Neural progenitor cell (in vitro differentiated cells): ENCODE measurements at places on chromosomes 12 and 14. TPM values are rescaled to one million over a fixed set of nuclear protein-coding genes. Genes with fewer than 3 reads are reported as not detected.

DNA sequence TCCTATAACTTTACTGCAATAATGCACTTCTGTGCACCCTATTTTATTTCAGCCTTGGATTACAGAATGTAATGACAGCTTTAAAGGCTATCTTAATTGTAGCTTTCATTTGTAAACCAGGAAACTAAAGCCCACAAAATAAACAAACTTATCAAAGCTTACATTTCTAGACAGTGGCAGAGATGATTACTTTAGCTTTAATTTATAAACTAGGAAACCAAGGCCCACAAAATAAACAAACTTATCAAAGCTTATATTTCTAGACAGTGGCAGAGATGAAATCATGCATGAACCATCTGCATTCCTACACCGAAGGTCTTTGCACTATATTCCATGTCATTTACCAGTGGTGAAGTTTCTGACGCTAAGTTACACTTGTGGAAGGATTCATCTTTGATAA, 74.4 kb downstream of the PRKD1 start:
- no peaks in the 10 kb centered on the region for H3K4me1 ChIP-seq
- no peaks in the 10 kb centered on the region for H3K36me3 ChIP-seq
- H3K4me3 ChIP-seq = no peak overlapping the region
- no peak for DNase-seq
- H3K27ac ChIP-seq = no peak overlapping the region

DNA sequence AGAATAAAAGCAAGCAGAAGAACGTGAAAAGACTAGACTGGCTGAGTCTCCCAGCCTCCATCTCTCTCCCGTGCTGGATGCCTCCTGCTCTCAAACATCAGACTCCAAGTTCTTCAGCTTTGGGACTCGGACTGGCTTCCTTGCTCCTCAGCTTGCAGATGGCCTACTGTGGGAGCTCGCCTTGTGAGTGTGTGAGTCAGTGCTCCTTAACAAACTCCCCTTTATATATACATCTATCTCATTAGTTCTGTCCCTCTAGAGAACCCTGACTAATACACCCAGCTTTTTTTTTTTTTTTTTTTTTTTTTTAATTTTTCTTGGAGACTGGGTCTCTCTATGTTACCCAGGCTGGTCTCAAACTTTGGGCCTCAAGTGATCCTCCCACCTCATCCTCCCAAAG, 46.9 kb downstream of the ACTN1 start:
- H3K4me3 ChIP-seq = no peak overlapping the region
- DNase-seq = no peak
- no peak overlapping the region for H3K27ac ChIP-seq
- no peaks in the 10 kb centered on the region for H3K27me3 ChIP-seq

DNA sequence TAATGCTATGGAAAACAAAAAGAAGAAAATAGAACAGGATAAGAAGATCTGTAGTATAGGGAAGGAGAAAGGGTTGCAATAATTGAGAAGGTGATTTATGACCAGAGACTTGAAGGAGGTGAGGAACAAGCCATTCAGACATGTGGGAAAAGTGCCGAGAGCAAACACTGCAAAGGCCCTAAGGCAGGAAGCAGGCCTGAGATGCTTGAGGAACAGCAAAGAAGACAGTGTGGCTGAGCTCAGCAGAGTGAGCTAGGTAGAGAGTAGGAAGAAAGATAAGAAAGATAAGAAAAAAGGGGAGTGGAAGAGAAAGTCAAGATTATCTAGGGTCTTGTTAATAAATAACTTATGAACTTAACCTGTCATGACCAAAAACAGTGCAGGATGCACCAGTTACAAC, 671.8 kb downstream of the RPS29 start:
- DNase-seq = no peak
- H3K4me3 ChIP-seq = no peak overlapping the region
- no peak overlapping the region for H3K27ac ChIP-seq
- peaks cover 24% of the 10 kb centered on the region for H3K4me1 ChIP-seq

APOF gene
- not detected in 2 replicates for total RNA-seq

- H3K4me3 ChIP-seq = no peak overlapping the region
- H3K27ac ChIP-seq = no peak overlapping the region
- H3K27me3 ChIP-seq = no peaks in the 10 kb centered on the region
- DNase-seq = no peak
Observed at GRCh38 chr14:96250485-96250884, 5.5 kb upstream of the BDKRB1 start.

- H3K27ac ChIP-seq = no peak overlapping the region
- no peaks in the 10 kb centered on the region for H3K4me1 ChIP-seq
- H3K27me3 ChIP-seq = no peaks in the 10 kb centered on the region
- H3K4me3 ChIP-seq = no peak overlapping the region
Observed at GRCh38 chr12:32776258-32776657, 20.6 kb upstream of the YARS2 start.

LRRK2 gene
- total RNA-seq = 0.03 and 0.11 TPM in 2 replicates

DNA sequence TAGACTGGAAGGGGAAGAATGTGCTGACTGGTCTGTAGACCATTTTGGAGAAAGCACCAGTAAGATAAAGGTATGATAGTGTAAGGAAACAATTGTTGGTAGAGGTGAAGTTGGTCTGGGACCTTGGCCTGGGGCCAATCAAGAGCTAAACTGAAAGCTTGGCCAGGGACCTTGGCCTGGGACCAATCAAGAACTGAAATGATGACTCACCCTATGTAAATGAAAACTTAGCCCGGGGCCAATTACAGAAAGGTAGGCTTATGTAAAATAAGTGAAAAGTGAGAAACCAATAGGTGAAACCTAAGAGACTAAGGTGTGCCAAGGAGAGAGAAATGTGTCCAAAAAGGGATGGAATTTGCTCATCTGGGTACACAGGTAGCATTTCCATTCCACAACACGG, 776.0 kb downstream of the C12orf50 start:
- no peak overlapping the region for H3K4me3 ChIP-seq
- H3K27ac ChIP-seq = no peak overlapping the region
- no peak for DNase-seq
- no peaks in the 10 kb centered on the region for H3K36me3 ChIP-seq
- H3K4me1 ChIP-seq = no peaks in the 10 kb centered on the region

DNA sequence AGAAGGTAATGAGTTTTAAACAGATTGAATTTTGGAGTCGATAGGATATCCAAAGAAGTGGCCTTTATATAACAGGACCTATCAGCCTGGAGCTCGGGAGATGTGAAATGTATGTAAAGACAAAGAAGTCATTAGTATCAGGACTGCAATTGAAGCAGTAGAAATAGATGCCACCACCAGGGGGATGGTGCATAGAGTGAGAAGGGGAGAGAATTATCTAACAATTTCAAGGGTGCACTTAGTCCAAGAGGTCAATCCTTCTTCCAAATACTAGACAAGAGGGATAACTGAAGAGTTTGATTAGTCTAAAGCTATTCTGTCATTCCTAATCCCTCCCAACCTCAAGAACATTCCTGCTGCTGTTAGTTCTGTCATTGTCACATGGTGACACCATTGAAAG, 127.8 kb downstream of the CFAP54 start:
- H3K27me3 ChIP-seq = peaks cover 26% of the 10 kb centered on the region
- no peak overlapping the region for H3K27ac ChIP-seq
- H3K4me1 ChIP-seq = no peaks in the 10 kb centered on the region
- DNase-seq = no peak

DNA sequence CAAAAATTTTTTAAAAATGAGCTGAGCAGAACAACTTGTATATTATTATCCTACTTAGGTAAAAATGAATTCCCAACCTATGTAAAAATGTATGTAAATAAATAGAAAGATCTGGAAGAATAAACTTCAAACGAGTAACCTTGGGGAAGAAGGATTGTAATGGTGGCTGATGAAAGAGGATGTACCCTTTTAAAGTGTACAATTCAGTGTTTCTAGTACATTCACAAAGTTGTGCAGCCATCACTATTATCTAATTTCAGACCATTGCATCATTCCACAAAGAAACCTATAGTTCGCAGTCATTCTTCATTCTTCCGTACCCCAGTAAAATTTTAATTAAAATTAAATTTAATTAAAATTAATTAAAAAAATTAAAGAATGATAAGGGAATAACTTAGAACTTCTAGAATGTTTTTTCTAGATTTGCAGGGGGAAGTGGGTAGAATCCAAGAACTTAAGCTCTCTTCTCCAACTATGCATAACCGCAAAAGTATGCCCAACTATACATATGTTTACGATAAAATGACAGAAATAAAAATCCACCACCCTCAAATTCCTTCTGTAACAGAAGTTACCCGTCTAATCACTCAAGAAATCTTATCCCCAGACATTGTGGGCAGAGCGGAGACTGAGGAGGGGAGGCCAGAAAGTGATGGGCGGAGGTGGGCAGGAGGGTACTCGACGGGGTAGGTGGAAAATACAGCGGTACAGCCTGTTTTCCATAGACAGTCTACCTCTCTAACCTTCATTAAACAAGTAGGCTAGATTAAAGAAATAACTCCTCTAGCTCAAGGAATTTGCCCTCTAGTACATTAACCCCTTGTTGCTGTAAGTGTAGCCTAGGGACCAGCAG, 921 bp downstream of the DEPDC4 start:
- no peaks in the 10 kb centered on the region for H3K27me3 ChIP-seq
- peaks cover 20% of the 10 kb centered on the region for H3K4me1 ChIP-seq
- DNase-seq = no peak
- H3K36me3 ChIP-seq = no peaks in the 10 kb centered on the region
- H3K27ac ChIP-seq = no peak overlapping the region

PLEKHG7 gene
- total RNA-seq = not detected in 2 replicates

DNA sequence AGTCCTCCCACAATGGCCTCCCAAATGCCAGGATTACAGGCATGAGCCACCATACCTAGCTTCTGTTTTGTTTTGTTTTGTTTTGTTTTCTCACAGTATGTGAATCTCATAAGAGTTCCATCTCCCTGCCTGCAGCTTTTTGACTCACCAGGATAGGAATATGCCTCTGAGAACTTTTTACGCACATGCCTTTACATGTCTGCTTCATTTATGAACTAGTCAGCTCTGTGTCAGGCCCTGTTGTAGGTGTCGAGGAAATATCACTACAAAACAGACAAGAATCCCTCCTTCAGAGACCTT, 89.0 kb downstream of the BORCS5 start:
- H3K4me3 ChIP-seq = no peak overlapping the region
- DNase-seq = no peak
- no peaks in the 10 kb centered on the region for H3K36me3 ChIP-seq
- no peaks in the 10 kb centered on the region for H3K27me3 ChIP-seq

DNA sequence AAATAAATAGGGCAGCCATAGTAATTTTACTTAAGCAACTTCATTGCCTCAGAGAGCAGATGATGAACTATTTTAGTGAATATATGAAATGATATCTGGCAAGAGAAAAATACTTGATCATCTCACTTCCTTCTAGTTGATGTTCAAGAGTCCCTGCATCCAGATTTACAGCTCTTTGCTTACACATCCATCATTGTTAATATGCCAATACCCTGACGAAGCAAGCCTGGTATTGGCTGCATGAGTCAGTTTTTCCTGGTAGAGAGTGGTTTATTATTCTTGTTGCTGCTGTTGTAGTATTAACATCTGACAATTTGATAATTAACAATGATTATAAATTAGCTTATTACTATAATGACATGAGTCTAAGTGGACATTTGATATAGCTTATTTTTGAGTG, 681.9 kb downstream of the NRXN3 start:
- H3K36me3 ChIP-seq = no peaks in the 10 kb centered on the region
- no peaks in the 10 kb centered on the region for H3K27me3 ChIP-seq
- H3K4me3 ChIP-seq = no peak overlapping the region
- DNase-seq = no peak
- peaks cover 30% of the 10 kb centered on the region for H3K4me1 ChIP-seq

DNA sequence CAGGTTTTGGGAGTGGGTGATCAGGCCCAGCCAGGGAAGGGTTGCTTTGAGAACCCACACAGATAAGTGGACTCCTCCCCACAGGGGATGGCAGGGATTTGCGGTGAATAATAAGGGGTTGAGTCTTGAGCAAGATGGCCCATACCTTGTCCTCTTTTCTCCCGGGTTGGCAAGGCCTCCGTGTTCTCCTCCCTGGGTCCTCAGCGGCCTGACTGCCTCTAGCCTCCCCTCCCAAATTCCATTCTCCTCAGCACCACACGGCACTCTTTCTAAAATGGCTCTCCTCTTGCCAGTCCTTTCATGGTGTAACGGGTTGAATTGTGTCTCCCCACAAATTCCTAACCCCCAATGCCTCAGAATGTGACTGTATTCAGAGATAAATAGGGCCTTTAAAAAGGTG, 70.0 kb downstream of the CHST11 start:
- H3K27ac ChIP-seq = peak overlapping the region; percentile 70
- no peak overlapping the region for H3K4me3 ChIP-seq
- peaks cover 18% of the 10 kb centered on the region for H3K4me1 ChIP-seq
- no peaks in the 10 kb centered on the region for H3K36me3 ChIP-seq
- peak; percentile 22 for DNase-seq
- no peaks in the 10 kb centered on the region for H3K27me3 ChIP-seq

RIN3 gene
- total RNA-seq = 0.09 and 0.22 TPM in 2 replicates

GRCh38 chr12:14591719-14592118, 24.0 kb upstream of the PLBD1 start:
- no peak overlapping the region for H3K27ac ChIP-seq
- H3K4me3 ChIP-seq = no peak overlapping the region
- DNase-seq = no peak
- H3K27me3 ChIP-seq = no peaks in the 10 kb centered on the region
- H3K4me1 ChIP-seq = no peaks in the 10 kb centered on the region

DNA sequence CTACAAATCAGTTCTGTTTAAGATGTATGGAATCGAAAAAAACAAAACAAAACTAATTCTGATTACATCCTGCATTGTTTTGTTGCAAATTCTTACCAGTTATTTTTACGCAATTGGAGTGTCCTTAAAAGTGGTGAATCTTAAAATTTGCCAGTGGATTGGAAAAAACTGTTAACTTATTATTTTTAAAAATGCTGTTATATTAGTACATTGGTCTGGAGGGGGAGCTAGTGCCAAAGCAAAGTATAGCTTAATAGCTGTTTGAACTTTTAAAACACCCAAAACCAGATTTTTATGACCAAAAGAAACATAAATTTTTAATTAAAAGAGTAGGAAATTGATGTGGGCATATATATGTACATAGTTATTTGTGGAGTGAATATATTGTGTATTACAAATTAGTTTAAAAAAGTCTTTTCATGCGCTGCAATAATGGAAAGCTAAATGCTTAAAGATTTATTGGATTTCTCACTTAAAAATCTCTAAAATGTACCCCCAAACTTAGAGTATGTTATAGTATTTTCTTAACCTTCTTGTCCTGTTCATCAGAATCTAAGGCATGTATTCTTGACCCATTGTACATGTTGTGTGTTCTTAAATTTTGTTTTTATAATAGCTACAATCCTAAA, 2.5 kb downstream of the FUT8 start:
- H3K4me1 ChIP-seq = peaks cover 21% of the 10 kb centered on the region
- peak overlapping the region; percentile 98 for H3K4me3 ChIP-seq
- DNase-seq = peak; percentile 37
- H3K27me3 ChIP-seq = no peaks in the 10 kb centered on the region

DNA sequence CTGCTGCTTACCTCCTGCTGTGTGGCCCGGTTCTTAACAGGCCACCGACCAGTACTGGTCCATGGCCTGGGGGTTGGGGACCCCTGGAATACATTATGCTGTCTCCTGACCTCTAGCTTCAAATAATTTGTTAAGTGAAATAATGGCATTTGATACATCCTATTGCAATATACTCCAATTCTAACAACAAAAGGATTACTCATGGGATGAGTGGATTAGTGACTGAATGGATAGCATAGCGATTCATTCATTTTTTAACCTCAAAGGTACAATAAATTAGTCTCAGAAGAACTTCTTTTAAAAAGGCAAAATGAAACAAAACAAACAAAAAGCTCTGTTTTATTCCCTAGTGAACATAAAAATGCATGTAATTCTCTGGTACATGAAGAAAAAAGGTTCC, 147.9 kb upstream of the PKP2 start:
- H3K4me3 ChIP-seq = no peak overlapping the region
- H3K27ac ChIP-seq = no peak overlapping the region
- no peaks in the 10 kb centered on the region for H3K27me3 ChIP-seq
- DNase-seq = no peak
